ENCODE measurements at places on chromosomes 4 and X. TPM values are rescaled to one million over a fixed set of nuclear protein-coding genes. Genes with fewer than 3 reads are reported as not detected.

ZNF827 gene
- 4.6 TPM for polyA plus RNA-seq

PCSK1N gene
- 1.4 TPM for polyA plus RNA-seq

GRCh38 chrX:74509989-74510388, 88.7 kb downstream of the SLC16A2 start:
- peak; percentile 26 for DNase-seq

EIF2S3 gene
- 57.2 TPM for polyA plus RNA-seq

- DNase-seq, result no peak
These were observed 6.8 kb downstream of the BGN start for GRCh38 chrX:153501530-153501929.

DNA sequence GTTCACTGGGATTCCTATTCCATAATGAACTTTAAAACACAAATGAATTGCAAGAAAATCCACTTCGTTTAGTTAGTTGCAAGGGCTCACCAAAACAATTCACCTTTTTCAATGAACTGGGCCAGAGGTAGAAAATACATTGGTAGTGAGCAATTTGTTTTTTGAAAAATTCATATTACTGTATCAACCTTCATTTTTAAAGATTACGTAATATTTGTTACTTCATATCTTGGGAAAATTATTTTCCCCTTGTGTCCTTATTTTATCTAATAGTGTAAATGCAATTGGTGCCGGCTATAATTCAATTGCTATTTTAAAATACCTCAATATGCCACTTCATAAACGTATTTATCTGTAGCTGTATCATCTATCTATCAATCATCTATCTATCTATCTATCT, 41.5 kb downstream of the MFAP3L start:
- no peak for DNase-seq

GRCh38 chr4:68673143-68673542, 2.7 kb upstream of the UGT2B15 start:
- no peak for DNase-seq

- DNase-seq, result no peak
These were observed 21.6 kb downstream of the AIMP1 start for GRCh38 chr4:106337916-106338315.

NPFFR2 gene
- not detected for polyA plus RNA-seq

DNA sequence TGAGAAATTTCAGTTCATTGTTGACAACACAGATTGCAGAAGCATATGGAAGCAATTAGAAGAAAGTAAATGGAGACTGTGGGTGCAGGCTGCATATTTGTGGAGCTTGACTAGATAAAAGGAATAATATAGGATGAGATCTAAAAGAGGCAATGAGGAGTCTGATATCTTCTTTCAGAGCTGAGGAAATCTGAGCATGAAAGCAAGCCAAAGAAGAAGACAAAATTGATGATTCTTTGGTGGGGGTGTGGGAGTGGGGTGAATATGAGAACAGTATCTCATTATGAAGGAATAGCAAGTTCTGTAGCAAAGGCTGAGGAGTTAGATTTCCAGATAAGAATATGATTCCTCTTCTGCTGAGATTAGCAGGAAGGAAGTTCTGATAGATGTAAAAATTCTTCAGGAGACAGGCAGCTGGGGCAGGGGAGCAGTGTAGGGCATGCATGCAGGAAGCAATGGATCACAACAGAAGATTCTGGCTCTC, 6.1 kb upstream of the PDHA2 start:
- no peak for DNase-seq

GLUD2 gene
- 0.36 TPM for polyA plus RNA-seq

- peak; percentile 56 for DNase-seq
These were observed 98.2 kb upstream of the PGRMC2 start for GRCh38 chr4:128385683-128386304.

MAGEA1 gene
- not detected for polyA plus RNA-seq

DNA sequence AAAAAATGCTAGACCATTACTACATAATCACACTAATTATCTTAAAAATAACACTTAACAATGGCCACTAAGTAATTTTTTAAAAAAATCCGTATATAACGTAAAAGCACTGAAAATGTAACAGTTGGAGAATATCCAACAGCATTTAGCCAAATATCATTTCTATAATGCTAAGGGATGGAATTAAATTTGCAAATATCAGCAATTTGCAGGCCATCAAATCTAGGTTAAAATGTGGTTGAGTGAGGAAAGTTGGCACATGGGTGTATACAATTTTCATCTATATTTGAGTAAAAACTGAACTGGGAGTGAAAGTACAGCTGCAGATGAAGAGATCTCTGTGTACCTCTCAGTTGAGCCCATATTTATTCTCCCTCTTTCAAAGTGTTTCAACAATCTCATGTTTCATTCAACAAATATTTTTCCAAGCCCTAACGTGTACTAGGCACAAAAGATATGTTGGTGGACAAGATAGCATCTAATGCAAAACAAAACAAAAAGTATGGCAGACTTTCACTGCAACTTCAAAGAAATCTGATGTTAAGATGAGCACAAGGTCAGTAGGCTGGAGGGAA, 63.0 kb downstream of the MBNL3 start:
- DNase-seq, result no peak

UGT2B17 gene
- not detected for polyA plus RNA-seq

GRCh38 chr4:73735231-73735630, 5.1 kb upstream of the CXCL8 start:
- DNase-seq, result peak; percentile 86

GLRB gene
- 7.6 TPM for polyA plus RNA-seq

GRCh38 chr4:94127707-94128328, 79.8 kb upstream of the SMARCAD1 start:
- DNase-seq, result peak; percentile 54

GRCh38 chrX:69362856-69363255, 141.3 kb upstream of the NALF2 start:
- DNase-seq, result peak; percentile 83

SLC2A9 gene
- 3.5 TPM for polyA plus RNA-seq

TMPRSS11A gene
- not detected for polyA plus RNA-seq

- DNase-seq, result no peak
These were observed 47.5 kb downstream of the PABPC4L start for GRCh38 chr4:134154097-134154496.

GRCh38 chr4:89064848-89065247, 7.9 kb upstream of the FAM13A start:
- no peak for DNase-seq

DNA sequence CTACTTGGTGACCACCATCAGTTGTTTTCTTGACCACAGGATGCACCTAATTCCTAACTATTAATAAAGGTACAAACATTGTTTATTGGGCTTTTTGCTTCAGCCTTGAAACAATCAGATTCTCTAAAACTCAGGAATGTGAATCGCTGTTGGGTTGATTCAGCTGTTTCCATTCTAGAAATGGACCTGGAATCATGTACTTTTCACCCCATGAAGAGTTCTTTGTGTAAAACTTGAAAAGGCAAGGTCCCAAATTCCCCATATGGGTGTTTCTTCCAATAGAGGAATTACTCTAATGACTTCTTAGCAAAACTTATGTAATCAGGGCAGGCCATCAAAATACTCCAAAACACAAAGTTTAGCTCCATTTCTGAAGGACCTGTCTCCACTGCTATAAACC, 7.4 kb downstream of the AFAP1 start:
- DNase-seq, result no peak

DNA sequence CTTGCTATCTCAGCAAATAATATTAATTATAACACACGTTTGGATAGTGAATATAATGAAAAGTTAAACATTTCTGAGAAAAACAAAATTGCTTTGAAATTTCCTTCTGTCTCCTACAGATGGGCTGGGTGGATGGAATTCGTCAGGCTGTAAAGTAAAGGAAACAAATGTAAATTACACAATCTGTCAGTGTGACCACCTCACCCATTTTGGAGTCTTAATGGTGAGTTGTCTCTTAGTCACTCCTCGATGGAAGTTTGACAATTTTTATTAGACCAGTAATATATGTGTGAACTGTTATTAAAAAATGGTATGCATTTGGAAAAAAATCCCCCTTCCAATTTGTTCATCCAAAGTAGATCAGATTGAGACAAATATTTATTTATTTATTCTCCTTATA, 92.5 kb upstream of the BRS3 start:
- DNase-seq, result peak; percentile 68

DNA sequence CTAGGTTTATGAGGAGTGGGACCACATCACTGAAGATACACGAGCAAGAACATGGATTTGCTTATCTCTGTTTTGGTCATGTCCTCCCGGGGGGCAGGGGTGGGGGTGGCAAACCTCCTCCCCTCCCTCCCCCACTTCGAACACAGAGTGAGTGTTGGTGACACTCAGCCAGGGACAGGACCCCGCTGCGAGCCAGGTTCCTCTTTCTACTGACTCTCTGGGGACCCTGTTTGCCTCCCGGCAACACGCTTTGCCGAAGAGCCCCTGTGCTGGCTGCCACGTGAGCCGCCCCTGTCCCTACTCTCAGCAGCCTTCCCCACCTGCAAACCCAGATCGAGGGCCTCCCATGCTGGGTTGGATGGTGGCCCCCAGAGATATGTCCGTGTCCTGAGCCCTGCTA, 34.7 kb downstream of the P2RY8 start:
- no peak for DNase-seq

GRCh38 chr4:124743711-124744110, 31.2 kb upstream of the ANKRD50 start:
- DNase-seq, result no peak

DNA sequence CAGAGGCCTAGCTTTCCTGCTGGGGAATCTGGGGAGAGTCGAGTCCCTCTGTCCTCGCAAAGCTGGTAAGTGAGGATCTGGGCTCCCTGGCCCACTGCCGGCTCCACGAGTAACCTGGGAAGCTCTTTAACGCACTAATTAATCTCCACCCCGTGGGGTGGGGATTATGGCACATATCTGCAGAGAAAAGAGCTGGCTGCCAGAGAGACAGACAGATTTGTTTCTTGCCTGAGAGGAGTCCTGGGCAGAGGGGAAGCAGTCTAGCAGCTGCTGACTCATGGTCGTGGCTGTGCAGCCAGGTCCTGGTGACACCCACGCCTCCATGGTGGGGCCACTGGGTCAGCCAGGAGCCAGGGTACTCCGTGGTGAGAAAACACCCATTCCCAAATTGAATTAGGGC, 14.0 kb downstream of the SORCS2 start:
- peak; percentile 91 for DNase-seq

DNA sequence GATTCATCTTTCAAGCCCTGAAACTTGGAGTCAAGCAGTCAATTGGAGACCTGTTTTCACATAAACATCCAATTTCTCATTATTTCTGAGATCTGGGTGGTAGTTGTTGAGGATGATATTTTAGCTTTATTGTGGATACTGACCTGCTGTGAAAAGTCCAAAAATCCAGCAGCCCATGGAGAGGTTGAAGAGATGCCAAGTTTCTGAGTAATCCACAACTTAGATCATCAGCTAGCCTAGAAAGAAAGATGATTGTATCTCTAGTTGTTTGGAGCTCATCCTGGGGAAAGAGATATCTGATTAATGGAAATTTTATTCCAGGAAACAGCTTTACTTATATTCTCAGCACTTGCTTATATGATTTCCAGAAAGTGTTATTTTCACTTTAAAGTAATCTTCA, 48.6 kb upstream of the DCX start:
- DNase-seq, result peak; percentile 1

MUC7 gene
- polyA plus RNA-seq, result not detected

DNA sequence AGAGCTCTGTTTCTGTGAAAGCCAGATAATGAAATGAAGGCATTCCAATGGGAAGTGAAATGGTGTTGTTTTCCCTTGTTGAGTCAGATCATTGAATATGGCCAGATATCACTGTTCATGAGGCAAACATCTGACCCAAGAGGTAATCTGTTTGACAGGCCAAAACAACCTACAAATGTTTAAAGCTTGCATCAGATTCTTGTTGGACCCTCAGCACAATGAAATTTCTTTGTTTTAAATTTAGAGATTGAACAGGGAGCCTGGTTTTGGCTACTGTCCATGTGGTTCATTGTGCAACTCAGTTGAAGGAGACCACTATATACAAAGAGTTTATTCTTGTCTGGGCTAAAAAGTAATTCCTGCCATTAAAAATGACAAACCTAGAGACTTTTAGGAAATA, 159.1 kb downstream of the AFF2 start:
- no peak for DNase-seq

DNA sequence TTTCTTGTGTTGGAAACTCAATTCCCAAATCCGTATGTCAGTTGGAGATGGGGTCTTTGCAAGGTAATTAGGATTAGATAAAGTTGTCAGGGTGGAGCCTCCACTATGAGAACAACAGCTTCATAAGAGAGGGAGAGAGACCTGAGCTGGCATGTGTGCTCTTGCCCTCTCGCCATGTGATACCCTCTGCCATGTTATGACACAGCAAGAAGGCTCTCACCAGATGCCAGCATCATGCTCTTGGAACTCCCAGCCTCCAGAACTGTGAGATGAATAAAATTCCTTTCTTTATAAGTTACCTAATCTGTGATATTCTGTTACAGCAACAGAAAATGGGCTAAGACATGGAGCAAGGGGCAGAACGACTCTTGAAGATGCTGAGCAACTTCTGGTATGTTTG, 201.9 kb upstream of the BOD1L1 start:
- no peak for DNase-seq

- DNase-seq, result peak; percentile 90
These were observed 5.8 kb downstream of the SRPX2 start for GRCh38 chrX:100649550-100650356.

- peak; percentile 69 for DNase-seq
These were observed 31.0 kb upstream of the TLR3 start for GRCh38 chr4:186037692-186038658.

DNA sequence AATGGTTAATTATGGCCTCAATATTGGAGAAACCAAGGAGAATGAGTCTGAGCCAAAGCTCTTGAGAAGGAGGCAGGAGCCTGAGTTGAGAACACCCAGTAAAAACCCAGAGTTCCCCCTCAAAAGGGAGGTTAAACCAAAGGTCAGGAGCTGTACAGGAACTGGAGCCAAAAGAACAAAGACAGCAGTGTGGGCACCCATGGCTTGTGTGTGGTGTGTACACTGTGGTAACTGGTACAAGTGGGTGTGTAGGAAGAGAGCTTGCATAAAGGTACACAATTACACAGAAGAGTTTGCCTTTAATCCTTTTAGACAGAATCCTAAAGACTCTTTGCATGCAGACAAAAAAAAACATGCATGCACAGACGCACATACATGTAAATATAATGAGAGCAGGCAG, 87.1 kb downstream of the IGSF1 start:
- no peak for DNase-seq

DNA sequence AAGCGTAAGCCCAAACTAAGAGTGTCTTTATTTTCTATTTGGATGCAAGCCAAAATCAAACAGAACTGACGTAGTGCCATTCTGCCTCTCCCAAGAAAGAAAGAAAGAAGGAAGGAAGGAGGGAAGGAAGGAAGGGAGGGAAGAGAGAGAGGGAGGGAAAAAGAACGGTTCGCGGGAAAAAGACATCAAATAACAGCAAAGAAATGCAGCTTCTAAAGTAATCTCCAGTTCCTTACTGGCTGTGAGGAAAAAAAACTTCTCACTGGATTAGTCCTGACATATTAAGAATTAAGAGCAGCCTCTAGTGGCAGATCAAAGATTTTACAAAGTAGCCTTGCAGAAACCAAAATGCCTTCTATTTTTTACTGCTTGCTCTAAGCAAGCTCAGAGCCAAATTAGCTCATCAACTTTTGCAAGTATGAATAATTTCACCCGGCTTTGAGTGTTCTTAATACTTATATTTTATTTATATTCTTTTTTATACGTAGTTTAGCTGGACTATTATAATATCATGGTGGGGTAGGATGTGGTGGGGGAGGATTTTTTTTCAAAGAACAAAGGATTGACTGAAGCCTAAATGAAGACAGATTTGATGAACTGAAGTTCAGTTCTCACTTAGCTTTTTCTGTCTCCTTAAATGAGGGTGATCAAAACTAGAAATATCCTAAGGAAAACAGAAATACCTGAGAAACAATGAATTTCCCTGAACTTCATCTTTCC, 36.6 kb downstream of the PITX2 start:
- DNase-seq, result peak; percentile 87

C4orf50 gene
- polyA plus RNA-seq, result not detected
